ENCODE measurements at places on chromosomes 5 and 9. TPM values are rescaled to one million over a fixed set of nuclear protein-coding genes. Genes with fewer than 3 reads are reported as not detected.

GRCh38 chr9:96383165-96383942, at the start of gene SLC35D2:
SLC35D2 (minus strand) TSS chr9:96383711; CDS start chr9:96383634, 77 bp downstream.
- DNase-seq = peak; percentile 16

DNA sequence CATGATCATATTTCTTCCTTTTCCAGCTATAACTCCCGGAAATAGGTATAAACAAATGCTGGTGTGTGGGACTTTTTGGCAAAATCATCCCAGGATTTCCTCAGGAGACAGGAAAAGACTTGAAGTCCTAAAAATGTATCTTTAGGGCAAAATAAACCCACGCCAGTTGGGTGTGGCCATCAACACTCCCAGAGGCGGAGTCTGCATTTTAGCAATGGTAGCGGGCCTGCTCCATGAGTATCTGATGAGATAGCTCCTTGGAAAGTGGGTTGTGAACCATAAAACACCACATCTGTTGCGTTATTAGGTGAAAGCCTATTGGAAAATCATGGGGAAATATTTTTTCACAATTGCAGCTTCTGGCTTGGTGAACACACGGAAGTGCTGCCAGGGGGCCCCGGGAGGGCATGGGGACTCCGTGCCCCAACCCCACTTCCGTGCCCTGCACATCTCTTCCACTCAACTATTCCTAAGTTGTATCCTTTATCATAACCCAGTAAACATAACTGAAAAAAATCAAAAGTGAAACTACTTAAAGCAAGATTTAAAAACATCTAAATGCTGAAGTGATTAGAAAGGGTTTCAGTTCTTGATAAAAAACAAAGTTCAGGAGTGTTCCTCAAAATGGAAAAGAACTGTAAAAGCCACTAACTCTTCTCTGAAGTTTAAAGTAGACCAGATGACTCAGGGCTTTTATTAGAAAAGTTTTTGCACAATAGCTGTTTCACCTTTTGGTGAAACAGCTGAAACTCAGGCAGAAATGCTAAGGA, 111.2 kb downstream of the LRRC70 start:
- DNase-seq = no peak

Gene ACTL7B
- not detected for total RNA-seq

- no peak for DNase-seq
Observed at GRCh38 chr9:85199866-85200495, 530.5 kb downstream of the NTRK2 start.

Gene SPINK1
- total RNA-seq = not detected

DNA sequence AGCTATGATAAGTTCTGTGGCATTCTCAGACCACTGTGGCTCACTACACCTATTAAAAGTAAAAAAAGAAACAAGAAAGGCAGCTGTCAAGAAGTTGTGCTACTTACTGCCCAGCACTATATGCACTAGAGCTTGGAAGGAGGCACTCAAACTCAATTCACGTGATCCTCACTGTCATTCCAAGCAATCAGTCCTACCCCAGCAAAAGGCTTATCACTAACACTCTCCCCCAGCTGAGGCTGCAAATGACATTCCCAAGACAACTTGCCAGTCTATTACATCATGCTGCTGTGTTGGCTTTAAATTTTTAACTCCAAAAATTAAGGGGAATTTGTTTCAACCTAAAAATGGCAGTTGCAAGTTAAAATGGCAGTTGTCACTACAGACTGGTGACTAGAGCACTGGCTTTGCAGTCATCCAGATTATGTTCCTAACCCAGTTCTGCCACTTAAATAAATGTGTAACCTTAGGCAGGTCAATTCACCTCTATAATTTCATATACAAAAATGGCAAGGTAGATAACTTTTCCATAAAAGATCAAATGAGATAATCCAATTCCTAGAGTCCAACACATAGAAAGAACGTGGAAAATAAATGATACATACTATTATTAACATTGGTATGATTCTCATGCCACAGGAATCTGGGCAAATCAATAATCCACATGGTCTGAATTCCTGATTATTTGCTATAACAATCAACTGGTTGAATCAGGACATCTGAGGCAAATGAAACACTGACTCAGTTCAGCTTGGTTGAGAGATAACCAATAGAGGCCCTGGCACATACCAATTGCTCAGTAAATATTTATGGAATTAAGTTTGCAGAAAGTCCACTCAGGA, 52.4 kb downstream of the FBXW11 start:
- no peak for DNase-seq

Gene LCN6
- total RNA-seq = not detected

DNA sequence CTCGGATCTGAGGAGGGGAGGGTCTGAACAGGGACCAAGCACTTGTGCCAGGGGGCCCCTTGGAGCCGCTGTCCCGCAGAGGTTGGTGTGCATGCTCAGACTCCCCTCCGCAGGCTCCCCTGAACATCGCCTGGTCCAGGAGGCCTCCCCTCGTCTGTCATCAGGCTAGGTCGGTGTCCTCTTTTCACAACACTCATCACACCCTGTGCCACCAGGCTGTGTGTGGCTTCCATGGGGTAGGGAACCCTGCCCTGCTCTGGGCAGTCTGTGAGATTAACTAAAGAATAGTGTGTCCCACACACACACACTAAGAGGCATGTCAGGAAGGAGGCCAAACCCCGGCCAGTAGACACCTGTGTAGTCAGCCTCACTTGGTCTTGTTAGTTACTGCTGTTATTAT, 119.3 kb downstream of the C5orf15 start:
- no peak for DNase-seq

GRCh38 chr5:175124251-175124813, 319.6 kb downstream of the DRD1 start:
- no peak for DNase-seq

DNA sequence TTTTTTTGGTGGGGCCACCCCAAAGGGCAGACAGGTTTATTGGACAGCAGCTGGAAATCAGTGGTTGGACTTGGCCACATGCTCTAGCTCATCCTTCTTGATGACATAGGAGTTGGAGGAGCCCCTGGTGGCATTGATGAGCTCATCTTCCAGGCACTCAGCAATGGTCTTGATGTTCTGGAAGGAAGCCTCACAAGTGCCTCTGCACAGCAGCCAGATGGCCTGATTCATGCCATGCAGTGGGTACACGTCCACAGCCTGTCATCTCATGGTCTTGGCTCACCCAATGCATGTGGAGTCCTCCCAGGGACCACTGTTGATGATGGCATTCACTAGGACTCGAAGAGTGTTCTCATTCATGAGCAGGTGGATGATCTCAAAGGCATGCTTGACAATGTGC, 11.3 kb upstream of the RCL1 start:
- no peak for DNase-seq

Gene KCNV2
- total RNA-seq = not detected

GRCh38 chr9:126708178-126708577, 94.5 kb downstream of the LMX1B start:
- no peak for DNase-seq

- DNase-seq = no peak
Observed at GRCh38 chr9:125749287-125749935, 2.2 kb downstream of the PBX3 start.

GRCh38 chr9:130817914-130818313, 17.1 kb upstream of the ABL1 start:
- no peak for DNase-seq

GRCh38 chr9:97557606-97558095, 56.2 kb downstream of the TMOD1 start:
- no peak for DNase-seq

Gene MRRF
- 69.8 TPM for total RNA-seq

DNA sequence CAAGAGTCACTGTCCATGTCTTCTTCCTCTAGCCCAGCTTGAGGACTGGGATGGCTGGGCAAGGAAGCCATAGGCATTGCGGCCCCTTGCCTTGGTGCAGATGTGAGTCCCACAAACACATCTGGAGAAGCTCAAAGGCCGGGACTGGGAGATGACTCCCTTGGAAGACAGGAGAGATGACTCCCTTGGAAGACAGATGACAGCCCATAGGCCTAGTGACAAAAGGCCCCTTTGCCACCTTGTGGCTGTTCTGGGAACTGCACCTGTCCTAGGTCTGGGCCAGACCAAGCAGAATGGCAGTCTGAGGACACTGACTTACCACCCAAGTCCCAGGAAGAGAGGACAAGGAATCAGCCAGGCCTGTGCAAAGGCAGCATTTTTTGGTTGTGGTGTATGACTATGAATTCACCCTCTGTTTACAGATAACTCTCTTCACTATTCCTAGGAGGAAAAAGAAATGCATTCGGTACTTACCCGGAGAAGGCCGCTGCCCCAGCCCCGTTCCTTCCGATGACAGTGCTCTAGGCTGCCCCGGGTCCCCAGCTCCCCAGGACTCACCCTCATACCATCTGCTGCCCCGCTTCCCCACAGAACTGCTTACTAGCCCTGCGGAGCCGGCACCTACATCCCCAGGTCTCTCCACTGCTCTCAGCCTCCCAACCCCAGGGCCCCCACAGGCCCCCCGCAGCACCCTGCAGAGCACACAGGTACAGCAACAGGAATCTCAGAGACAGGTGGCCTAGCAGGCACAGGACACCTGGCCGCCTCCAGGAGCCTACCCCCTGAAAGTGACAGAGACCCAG, 30.8 kb downstream of the SKP1 start:
- DNase-seq = peak; percentile 91

Gene PCDHB3
- total RNA-seq = not detected

DNA sequence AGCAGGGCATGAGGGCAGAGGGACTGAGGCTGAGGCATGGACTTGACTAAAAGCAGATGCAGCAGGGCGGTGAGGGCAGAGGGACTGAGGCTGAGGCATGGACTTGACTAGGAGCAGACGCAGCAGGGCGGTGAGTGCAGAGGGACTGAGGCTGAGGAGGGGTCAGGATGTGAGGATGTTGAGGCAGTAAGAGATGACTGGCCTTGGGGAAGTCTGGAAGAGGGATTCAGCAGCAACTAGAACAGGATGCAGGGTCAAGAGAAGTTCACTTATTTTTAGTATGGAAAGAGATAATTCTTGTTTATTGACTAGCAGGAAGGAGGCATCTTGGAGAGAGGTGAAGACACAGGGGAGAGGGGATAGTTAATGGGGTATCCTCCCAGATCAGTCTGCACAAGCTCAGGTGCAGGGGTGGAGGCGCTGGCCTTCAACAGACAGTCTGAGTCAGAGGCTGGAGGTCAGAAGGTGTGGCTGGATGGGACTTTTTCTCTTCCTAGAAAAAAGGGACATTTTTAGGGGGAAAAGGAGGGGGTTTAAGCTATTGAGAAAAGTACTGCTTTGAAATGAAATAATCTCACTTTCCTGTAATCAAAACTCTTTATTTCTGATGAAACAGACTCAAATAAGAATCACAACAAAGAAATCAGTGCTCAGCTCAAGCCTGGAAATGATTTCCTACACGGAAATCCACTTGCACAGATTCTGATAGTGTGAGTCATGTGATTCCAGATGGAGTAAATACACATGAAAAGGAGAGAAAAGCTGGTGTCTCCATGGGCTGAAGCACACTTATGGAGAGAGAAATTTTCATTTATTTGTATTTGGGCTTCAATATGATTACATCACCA, 130.9 kb downstream of the PALM2AKAP2 start:
- no peak for DNase-seq

Gene LCN10
- 3.2 TPM for total RNA-seq

GRCh38 chr9:347667-348292, 133.1 kb downstream of the DOCK8 start:
- DNase-seq = no peak

Gene C9
- not detected for total RNA-seq

GRCh38 chr9:35646153-35646532, 4.6 kb downstream of the SIT1 start:
- no peak for DNase-seq

- no peak for DNase-seq
Observed at GRCh38 chr5:22258139-22258538, 595.0 kb downstream of the CDH12 start.

Gene PCDHGA6
- not detected for total RNA-seq

DNA sequence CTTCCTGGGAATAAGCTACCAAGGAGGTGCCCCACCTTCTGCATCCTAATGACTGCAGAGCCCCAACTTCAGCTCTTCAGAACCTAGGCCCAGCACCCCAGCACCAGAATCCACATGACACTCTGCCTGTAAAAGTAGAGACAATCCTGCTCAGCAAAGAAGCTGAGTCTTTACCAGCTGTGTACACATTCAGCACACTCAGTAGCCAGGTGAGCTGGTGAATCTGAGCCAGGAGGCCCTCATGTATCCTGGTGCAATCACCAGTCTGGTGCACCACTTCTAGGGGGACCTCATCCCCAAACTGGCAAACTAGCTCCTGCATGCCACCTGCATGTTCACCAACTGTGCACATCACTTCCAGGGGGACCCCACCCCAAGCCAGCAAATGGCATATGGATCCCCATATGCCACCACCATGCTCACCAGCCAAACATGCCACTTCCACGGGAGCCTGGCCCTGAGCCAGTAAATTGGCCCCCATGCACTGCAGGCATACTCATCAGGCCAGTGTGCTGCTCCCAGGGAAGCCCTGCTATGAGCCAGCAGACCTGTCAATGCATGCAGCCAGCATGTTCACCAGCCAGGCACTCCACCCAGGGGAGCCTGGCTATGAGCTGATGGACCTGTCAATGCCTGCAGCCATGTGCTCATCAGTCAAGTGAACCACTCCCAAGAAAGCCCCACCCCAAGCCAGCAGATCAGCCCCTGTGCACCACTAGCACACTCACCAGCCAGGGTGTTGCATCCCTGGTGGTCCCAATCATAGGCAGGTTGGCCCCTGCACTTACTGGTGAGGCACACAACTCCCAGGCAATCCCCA, 15.6 kb upstream of the BTNL9 start:
- no peak for DNase-seq

DNA sequence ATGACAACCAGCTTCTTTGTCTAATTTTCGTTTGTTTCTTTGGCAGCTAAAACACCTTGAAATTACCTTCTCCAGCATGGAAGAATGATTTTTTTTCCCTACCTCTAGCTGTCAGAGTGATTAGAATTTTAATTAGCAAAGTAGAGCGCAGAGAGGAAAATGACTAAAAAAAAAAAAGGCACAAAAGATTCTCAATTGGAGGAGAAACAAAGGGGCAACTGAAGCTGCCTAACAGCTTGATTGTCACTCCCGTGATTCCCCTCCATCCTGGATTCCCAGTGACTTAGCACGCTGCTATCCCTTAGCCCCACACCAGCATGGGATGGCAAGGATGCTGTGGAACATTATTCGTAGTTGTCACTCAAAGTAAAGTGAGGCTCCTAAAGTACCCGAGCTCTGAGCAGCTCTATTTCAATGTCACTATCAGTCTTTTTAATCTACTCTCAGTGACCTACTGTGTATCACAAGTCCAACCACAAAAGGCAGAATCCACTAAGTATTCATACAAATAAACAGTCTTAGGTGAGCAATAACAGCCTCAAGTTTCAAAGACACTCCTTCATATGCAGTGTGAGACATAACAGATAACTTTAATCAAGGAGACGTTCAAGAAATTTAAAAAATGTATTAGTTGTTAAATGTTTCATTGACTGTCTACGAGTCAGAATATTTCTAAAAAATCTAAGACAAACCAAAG, 710.0 kb upstream of the GRAMD2B start:
- no peak for DNase-seq

Gene ERAP2
- 44.5 TPM for total RNA-seq

DNA sequence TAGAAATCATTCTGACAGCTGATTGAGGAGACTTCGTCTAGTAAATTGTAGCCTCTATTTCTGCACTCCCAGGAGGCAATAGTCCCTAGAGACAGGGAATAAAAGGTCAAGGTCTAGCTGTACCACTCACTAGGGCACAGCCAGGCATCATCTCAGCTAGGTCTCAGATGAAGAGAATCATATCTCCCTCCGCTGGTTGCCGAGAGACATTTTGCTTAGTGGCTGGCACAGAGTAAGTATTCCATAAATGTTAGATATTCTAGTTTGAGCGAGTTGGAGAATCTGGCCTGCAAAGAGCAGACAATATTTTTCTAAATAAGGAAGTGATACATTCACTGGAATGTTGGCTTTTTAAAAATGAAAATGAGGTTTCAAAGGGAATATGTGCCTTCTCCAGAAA, 180.4 kb upstream of the ACTBL2 start:
- DNase-seq = no peak

- DNase-seq = peak; percentile 51
Observed at GRCh38 chr5:132176521-132176945, 51.1 kb downstream of the P4HA2 start.
